Right ventricle myocardium superior (tissue), 1 donor: ENCODE measurements at places on chromosomes 13 and 19. TPM values are rescaled to one million over a fixed set of nuclear protein-coding genes. Genes with fewer than 3 reads are reported as not detected.

The PRTN3 gene
- not detected for total RNA-seq

The DLL3 gene
- total RNA-seq = not detected

The ZNF439 gene
- total RNA-seq = 3.2 TPM

The SIGLEC10 gene
- total RNA-seq = 0.19 TPM

The SIGLEC6 gene
- 0.16 TPM for total RNA-seq

The UBE2L5 gene
- total RNA-seq = not detected

The GAS6 gene
- 181 TPM for total RNA-seq

DNA sequence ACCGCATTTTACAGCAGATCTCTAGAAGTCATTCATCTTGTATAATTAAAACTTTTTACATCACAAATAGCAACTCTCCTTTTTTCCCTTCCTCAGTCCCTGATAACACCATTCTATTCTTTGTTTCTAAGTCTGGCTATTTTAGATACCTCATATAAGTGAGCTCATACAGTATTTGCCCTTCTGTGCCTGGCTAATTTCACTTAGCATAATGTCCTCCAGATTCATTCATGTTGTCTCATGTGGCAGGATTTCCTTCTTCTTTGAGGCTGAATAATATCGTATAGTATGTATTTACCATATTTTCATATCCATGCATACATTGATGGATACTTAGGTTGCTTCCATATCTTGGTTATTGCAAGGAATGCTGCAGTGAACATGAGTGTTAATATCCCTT is 362.0 kb downstream of the RFC3 start:
- DNase-seq = no peak

DNA sequence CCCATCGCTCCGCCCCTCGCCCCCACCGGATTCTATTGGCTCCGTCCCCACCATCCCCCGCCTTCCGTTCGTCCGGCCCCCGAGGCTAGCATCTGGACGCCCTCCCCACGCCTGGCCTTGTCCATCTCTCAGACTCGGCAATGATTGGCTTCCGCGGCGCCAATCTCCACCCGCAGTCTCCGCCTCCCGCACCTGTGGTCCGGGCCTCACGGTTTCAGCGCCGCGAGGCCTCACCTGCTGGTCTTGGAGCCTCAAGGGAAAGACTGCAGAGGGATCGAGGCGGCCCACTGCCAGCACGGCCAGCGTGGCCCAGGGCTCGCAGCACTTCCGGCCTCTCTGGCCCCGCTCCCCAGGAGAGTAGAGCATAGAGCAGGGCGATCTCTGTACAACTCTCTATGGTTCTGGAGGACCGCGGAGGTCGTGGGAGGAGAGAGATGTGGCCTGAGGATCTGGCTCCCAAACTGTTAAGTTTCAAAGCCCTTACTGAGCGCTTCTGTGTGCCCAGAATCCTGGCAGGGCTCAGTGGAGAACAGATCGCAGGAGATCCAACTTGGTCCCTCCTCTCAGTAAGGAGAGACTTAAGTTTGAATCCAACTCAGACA is at the start of gene ERCC1:
TSS of gene ERCC1 (minus strand) at position 329 of the 602 bp plus-strand sequence. CDS start 543 bp downstream, outside the sequence.
- DNase-seq = peak; percentile 97

DNA sequence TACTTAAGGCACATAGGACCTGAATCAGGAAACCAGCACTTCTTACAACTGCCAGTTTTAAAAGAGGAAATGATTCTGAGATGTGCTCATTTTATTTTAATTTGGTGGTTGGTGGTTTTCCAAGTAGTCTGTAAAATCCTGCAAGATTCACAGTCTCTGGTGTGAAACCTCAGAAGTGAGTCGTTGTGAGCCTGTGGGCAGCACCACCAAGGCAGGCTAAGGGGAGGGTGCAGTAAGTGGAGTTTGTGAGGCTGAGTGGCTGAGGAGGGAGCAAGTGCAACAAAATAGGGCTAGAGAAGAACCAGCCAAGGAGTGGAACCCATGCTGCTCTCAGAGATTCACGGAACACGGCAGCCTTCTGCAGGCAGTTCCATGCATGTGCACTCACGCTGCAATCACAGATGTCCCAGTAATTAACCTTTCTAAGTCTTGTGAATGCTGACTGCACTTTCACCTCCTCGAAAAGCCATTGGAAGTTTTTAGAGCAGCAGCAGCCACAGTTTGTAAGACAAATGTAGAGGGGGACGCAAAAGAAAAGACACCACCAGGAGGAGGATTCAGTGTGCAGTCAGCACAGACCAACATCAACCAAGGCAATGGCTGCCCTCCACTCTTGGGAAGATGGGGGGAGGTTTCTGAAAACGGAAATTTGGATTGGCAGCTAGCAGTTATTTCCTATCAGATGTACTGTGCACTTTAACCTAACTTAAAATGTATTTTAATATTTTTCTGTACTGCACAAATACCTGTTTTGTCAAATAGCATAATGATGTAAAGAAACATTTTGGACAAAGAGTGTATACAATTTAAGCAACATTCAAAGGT is 44.9 kb downstream of the ESD start:
- DNase-seq = no peak

DNA sequence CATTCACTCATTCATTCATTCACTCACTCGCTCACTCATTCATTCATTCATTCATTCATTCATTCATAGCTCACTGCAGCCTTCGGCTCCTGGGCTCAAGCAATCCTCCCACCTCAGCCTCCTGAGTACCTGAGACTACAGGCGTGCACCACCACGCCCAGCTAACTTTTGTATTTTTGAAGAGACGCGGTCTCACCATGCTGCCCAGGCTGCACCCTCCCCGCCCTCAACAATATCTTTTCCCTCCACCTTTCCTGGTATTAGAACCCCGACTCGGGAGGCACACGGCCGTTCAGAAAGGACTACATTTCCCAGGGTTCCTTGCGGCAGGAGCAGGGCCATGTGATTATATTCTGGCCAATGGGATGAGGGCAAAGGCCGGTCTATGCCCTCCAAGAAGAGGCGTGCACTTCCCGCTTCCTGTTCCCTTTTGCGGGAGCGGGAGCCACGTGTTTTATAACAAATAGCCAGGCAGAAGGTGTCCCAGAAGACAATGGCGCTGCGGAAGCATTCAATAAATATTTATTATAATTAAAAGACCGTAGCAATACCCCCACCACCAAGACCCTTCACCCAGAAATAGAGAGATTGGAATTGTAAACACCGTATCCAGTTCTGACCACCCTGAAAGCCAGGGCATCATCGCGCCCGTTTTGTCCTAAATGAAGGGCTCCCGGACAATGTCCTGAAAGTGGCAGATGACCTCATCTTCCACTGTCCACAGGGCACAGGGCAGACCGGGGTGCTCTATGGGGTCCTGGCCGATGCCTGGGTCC is 15.9 kb downstream of the TICAM1 start:
- DNase-seq = peak; percentile 91

DNA sequence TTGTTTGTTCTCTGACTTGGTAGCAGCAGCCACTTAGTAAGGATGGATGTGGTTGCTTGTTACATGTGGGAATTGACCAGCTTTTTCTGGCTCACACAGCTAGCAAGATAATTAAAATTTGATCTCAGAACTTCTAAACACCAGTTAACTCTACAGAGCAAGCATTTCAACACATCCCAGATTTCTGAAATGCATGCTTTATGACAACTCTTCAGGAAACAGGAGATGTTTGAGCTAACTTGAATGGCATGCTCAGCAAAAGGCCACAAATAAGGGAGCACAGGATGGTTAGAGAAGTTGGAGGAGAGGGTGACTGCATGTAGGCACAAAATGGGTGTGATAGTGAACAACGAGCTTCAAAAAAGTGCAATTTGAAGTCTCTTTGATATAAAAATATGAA is 167.1 kb upstream of the SPRY2 start:
- DNase-seq = no peak

DNA sequence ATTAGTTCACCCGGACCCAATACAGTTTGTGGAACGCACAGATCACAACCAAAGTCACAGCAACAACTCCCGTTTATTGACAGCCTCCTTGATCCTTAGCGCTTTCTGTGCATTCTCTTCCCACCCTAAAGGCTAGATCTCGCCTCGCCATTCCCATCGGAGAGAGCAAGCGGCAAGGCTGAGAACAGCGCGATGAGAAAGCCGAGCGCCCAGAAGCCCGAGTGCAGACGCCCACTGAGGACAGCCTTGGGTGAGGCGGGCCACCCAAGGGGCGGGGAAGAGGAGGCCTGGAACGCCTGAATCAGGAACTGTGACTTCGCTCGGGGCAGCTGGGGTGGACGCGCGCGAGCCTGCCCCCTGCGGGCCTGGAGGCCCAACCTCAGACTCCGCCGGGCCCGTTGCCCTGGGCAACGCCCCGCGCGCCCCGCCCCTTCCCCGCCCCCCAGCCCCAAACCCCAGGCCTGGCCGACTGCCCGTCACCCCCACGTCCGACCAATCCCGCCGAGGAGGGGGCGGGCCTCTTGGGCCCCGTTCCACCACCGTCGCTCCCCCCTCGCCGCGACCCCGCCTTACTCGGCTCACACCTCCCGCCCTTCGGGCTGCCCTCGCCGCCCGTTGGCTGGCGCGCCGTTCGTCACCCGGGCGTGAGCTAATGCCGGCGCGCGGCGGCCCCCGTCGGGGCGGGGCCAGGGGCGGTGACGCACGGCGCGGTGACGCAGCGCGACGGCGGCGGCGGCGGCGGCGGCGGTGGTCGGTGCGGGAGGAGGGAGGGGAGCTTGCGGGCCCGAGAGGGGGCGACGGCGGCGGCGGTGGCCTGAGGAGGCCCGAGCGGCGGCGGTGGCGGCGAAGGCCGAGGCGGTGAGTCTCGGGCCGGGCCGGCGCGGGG is at the start of gene SAMD4B:
TSS of gene SAMD4B (plus strand) at position 703 of the 886 bp plus-strand sequence. CDS start 14,473 bp downstream, outside the sequence.
- DNase-seq = peak; percentile 99

DNA sequence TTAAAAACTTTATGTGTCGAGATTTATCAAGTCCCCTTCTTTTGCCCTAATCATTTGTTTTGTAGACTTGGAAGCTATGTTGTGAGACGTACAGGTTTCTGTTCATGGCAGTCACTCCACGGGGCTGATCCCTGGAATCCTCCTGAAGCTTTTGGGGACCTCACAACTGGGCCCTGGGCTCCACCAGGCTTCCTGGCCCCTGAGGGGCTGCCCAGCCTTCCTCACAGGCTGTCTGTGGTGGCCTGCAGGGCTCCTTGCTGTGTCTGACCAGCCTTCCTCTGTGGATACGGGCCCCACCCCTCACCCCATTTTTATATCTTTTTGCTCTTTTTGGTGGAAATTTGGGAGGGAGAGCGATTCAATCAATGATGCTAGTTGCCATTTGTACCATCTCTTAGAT is 38.1 kb downstream of the CHST8 start:
- DNase-seq = no peak

GRCh38 chr13:48655291-48655690 is 1.6 kb downstream of the CYSLTR2 start:
- no peak for DNase-seq

DNA sequence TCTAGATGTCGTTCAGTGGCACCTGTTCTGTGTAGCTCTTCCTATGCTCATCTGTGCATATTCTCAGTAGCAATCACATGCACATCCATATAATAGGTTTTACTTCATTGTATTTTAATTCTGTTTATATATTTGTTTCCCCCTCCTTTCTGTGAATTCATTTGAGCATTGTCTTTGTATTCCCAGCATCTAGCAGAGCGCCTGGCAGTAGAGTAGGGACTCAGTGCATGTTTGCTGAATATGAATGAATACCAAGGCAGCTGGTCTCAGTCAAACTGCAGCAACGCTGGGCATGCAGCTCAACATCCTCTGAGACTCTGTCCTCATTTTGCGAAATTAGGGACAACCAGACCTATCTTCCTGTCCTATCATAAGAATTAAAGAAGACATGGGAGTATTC is 330.1 kb downstream of the SPRY2 start:
- no peak for DNase-seq

- DNase-seq = no peak
Observed at GRCh38 chr13:41608111-41608838, 150.9 kb downstream of the RGCC start.

GRCh38 chr13:50941146-50941545 is 31.6 kb downstream of the RNASEH2B start:
- DNase-seq = no peak

DNA sequence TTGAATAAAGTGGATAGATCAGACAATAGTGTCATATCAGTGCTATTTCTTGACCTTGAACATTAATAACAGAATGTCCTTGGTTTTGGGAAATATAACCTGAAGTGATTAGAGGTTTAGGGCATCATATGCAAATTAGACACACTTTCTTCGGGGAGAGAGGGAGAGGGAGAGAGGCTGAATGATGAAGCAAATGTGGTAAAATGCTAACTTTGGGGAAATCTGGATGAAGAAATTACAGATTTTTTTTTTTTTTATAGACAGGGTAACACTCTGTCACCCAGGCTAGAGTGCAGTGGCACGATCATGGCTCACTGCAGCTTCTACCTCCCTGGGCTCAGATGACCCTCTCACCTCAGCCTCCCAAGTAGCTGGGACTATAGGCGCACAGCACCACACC is 3.9 kb upstream of the NCR1 start:
- no peak for DNase-seq
